Activated CD4-positive, CD25-positive, alpha-beta regulatory T cell treated with anti-CD3 and anti-CD28 coated beads, Interleukin-2, amount 50 U/mL, for 24 hours (primary cell): ENCODE measurements at places on chromosomes 16 and 17.
A peak's percentile ranks its signal among the peaks of the same experiment; 100 is the strongest.

- ATAC-seq = no peak
Observed at GRCh38 chr17:56845934-56846333, 12.0 kb downstream of the DGKE start.

- no peak for ATAC-seq
Observed at GRCh38 chr17:36055171-36055570, 8.9 kb upstream of the CCL18 start.

DNA sequence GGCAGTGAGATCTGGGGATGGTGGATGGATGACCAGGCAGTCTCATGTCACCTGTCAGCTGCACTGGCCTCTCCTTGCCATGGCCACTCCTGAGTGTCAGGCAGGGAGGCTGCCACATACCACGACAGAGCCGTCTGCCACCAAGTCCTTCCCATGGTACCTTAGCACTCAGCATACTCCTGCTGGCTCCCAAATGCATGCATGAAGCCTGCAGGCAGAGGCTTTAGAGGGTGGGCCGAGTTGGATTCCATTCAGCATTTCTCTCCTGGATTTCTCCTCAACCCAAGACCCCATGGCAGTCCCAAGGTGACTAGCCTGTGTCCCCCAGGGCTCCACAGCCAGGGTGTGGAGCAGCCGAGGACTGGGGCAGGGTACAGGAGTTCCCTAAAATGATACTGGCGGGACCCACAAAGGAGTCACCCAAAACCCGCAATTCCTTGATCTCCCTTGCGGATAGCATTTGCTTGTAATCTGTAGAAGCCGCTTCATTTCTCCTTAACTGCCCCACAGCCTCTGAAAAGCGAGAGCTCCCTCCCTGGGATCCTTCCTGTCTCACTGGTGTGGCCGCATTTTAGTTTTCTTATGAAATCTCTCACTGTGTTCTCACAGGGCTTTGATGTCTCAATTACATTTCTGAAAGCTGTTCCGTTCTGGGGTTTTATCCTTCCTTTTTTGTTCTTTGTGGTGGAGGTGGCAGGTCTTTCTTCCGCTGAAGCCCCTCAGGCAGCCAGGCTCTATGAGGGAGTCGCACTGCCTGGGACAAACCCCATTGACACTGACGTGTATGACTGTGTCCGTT is 141.4 kb downstream of the SOCS1 start:
- peak; percentile 56 for ATAC-seq

DNA sequence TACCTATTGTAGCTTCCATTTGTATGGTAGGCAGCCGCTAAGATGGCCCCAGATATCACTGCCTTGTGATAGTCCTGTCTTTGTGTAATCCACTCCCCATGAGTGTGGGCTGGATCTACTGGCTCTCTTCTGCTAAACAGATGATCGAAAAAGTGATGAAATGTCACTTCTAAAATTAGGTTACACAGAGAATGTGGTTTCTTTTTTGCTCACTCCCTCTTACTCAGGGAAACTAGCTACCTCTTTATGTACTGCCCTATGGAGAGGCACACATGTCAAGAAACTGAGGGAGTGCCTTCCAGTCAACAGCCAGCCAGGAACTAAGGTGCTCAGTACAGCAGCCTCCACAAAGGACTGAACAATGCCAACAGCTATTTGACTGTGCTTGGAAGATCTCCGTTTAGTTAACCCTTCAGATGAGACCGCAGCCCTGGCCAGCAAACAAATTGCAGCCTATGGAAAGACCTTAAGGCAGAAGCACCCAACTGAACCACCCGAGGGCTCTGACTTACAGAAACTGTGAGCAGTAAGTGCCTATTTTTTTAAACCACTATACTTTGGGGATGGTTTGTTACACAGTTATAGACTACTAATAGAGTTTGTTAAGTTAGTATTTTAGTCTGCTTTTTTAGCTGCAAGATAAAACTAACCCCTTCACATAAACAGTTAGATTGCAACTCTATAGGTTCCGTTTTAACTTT is 113.2 kb upstream of the MAF start:
- peak; percentile 28 for ATAC-seq

DNA sequence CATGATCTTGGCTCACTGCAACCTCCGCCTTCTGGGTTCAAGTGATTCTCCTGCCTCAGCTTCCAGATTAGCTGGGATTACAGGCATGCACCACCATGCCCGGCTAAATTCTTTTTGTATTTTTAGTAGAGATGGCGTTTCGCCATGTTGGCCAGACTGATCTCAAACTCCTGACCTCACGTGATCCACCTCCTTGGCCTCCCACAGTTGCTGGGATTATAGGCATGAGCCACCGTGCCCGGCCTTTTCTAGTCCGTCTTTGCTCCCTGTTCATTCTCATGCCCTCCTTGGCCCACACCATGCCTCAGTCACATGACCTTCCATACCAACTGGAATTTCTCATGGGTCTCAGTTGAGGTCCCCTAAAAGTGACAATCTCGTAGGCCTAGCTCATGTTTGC is 86.9 kb downstream of the SNX29 start:
- ATAC-seq = no peak

GRCh38 chr17:41710472-41711090 is 1.6 kb upstream of the GAST start:
- ATAC-seq = peak; percentile 97

GRCh38 chr17:30956764-30957374 is 14.0 kb upstream of the RNF135 start:
- no peak for ATAC-seq

- no peak for ATAC-seq
Observed at GRCh38 chr16:28826141-28826540, 3.3 kb downstream of the ATXN2L start.

GRCh38 chr17:70099294-70099693 is 24.3 kb downstream of the KCNJ16 start:
- no peak for ATAC-seq

- ATAC-seq = no peak
Observed at GRCh38 chr17:73938706-73939105, 264.8 kb upstream of the RPL38 start.

GRCh38 chr16:79651363-79651762 is 50.8 kb upstream of the MAF start:
- no peak for ATAC-seq

GRCh38 chr17:69363488-69364210 is 36.7 kb upstream of the ABCA5 start:
- no peak for ATAC-seq

- ATAC-seq = peak; percentile 35
Observed at GRCh38 chr16:84925092-84925772, 86.1 kb downstream of the ZDHHC7 start.

- ATAC-seq = no peak
Observed at GRCh38 chr16:31870809-31871208, 2.8 kb upstream of the ZNF267 start.

DNA sequence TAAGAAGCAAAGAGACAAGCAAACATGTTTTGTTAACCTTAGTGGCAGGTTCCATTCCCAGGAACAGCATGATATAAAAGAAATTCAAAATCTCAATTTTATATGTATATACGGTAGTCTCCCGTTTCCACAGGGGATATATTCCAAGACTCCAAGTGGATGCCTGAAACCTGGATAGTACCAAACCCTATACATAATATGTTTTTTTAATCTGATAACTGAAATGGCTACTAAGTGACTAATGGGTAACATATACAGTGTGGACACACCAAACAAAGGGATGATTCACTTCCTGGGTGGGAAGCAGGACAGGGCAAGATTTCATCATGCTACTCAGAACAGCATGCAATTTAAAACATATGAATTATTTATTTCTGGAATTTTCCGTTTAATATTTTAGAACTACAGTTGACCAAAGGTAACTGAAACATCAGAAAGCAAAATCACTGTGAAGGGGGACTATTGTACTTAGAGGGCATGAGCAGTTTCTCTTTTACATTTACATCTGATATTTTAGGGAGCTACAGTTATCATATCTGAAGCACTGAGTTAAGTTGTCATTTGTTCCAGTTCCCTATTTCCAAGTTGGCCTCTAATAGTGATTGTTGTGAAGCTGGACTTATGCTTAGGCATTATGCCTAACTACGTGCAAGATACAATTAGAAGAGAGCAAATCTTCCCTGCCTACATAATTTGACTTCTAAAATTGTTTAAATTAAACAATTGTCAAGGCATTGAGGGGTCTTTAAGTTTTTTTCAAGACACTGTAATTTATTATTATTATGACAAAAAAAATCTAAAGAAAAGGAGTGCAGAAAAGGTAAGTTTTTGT is 34.1 kb upstream of the ABCA6 start:
- ATAC-seq = no peak

DNA sequence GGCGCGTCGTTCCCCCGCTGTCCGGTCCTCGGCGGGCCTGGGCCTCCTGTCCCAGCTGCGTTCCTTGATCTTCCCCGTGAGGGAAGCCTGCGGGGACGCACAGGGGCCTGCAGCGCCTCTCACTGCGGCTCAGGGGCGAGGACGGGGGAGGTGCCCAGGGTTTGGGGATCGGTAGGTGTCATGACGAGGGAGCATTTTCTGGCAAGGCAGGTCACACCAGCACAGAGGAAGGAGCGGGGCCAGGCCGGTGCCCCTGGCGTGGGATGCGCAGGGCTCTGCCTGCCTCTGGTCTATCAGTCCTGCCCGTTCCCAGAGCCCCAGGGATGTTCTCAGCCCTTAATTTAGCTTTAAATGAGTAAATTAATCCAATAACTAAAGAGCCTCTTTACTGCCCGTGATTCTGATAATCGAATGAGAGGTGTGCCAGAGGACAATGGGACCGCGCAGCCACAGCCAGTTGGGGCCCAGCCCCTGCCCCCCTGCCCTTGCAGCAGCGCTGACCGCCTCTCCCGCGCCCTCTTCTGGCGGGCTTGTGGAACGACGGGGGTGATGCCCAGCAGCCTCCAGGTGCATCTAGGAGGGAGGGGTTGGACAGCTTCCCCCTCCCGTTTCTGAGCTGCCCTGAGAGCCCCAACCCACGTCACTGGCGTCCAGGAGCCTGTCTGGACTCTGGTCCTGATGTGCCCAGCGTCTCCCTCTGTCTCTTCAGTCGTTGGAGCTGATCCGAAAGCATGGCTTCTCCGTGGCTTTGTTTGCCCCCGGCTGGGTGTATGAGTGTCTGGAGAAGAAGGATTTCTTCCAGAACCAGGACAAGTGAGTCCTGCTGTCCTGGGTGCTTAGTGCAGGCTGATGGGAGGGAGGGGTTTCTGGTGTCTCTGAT is 7.9 kb downstream of the ENGASE start:
- ATAC-seq = no peak

- ATAC-seq = no peak
Observed at GRCh38 chr17:57329380-57330214, 73.3 kb downstream of the MSI2 start.

DNA sequence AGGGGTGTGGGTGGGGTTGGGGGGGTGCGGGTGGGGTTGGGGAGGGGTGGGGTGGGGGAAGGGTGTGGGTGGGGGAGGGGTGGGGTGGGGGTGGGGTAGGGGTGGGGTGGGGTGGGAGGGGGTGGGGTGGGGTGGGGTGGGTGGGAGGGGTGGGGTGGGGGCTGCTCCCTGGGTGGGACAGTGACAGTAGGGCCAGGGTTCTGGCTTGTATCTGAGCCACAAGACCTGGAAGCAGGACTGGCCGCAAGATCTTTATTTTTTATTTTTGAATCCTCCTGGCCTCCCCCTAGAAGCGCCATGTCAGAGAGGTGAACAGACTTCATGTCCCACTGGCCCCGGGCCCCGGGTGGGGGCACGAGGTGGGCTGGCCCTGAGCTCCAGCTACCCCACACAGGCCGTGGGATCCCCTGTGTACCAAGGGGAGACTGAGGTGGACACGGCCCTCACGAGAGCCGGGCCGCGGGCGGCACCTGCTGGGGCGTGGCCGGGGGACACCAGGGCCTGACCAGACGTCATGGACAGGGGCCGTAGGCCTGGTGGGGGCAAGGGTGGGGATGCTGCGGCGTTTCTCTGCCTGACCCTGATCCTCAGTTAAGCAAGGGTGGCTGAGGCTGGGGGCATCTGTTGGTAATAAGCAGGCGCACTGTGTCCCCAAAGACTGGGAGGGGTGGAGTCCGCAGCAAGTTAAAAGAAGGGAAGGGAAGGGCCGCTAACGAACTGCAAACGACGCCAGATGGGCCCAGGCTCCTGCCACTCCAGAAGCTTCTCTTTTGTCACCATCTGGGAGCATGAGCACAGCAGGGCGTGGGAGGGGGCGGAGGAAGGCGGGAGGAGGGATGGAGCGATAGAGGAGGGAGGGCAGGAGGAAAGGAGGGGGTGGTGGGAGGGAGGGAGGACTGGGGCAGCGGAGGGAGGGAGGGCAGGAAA is 22.3 kb upstream of the PABPN1L start:
- ATAC-seq = no peak

DNA sequence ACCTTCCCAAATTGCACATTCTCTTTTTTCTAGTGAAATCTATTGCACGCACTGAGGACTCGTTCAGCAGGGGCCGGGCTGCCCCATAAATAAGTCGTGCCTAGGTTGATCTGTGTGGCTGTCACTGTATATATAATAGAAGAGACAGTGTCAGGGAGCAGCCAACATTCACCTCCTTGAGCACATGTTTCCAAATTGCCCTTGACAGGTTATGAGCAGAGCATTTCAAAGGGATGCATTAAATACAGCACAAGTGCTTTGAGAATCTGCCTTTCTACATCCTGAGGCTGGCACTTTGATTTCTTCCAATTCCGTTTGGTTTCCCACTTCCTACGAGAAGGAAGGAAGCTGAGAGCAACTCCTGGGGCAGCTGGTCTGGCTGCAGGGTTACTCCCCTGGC is 291.2 kb downstream of the NPIPA8 start:
- no peak for ATAC-seq

- no peak for ATAC-seq
Observed at GRCh38 chr16:74099530-74099929, 197.1 kb upstream of the PSMD7 start.

DNA sequence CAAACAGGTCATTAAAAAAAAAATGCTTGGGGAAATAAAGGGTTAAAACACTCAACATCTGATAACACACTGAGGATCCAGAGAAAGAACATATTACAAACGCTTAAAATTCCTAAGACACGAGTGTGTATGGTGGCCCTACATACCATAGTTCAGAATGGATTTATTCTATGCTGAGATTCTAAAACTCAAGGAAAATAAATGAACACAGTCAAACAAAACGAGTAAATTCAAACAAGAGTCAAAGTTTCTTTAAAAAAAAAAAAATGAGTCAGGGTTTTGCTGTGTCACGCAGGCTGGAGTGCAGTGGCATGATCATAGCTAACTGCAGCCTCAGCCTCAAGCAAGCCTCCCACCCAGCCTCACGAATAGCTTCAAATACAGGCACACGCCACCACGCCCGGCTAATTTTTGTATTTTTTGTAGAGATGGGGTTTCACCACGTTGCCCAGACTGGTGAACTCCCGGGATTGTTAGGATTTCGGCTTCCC is 17.4 kb downstream of the CRK start:
- no peak for ATAC-seq

DNA sequence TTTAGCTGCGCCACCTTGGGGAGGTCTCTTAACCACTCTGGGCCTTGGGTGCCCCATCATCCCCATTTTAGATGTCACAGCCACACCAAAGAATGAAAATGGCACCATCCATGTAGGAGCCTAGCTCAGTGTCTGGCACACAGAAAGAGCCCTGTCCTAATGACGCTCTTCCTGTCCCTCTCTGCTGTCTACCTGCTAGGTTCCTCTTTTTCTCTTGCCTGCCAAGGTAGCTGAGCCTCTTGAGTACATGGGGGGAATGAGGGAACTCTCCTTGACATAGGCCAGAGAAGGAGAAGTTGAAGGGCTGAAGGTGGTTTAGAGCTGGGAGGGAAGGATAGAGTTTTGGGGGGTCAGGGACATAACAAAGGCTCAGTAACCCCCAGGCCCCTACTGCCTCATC is 1.8 kb downstream of the RUNDC3A start:
- no peak for ATAC-seq

- ATAC-seq = no peak
Observed at GRCh38 chr16:69386596-69386995, 789 bp upstream of the TERF2 start.

- no peak for ATAC-seq
Observed at GRCh38 chr16:75559564-75560372, 3.7 kb upstream of the TMEM231 start.

- ATAC-seq = no peak
Observed at GRCh38 chr16:88325087-88325750, 57.5 kb upstream of the ZNF469 start.
